ENCODE measurements at places on chromosomes 13 and 19. TPM values are rescaled to one million over a fixed set of nuclear protein-coding genes. Genes with fewer than 3 reads are reported as not detected.

DNA sequence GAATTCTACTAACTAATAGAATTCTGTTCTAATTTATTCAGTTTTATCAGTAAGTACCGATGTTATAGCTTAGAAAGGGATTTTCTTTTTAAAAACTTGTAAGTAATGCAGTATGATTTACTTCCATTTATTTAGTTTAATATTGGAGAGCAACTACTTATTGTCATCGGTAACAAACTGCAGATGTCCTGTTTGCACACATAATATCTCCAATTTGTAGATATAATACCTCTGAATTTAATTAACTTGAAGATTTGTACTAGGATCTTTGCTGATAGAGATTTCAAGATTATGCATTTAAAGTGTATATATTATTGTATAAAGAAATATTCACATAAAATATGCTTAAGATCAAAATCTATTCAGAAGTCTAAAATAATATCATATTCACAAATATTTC is 356.7 kb downstream of the PCDH17 start:
- no peak overlapping the region for H3K27ac ChIP-seq
- no peaks in the 10 kb centered on the region for H3K4me1 ChIP-seq
- no peaks in the 10 kb centered on the region for H3K36me3 ChIP-seq
- no peak overlapping the region for H3K4me3 ChIP-seq
- no peak for DNase-seq

GRCh38 chr19:7540761-7541474 is 5.4 kb downstream of the PNPLA6 start:
- peaks cover 52% of the 10 kb centered on the region for H3K36me3 ChIP-seq
- no peak for DNase-seq
- H3K4me1 ChIP-seq, result peaks cover 33% of the 10 kb centered on the region

- no peak for DNase-seq
- H3K4me1 ChIP-seq, result peaks cover 68% of the 10 kb centered on the region
- no peaks in the 10 kb centered on the region for H3K27me3 ChIP-seq
- peak overlapping the region; percentile 66 for H3K4me3 ChIP-seq
- H3K36me3 ChIP-seq, result peaks cover 36% of the 10 kb centered on the region
These were observed 21.1 kb downstream of the LSM14A start for GRCh38 chr19:34193439-34193838.

DNA sequence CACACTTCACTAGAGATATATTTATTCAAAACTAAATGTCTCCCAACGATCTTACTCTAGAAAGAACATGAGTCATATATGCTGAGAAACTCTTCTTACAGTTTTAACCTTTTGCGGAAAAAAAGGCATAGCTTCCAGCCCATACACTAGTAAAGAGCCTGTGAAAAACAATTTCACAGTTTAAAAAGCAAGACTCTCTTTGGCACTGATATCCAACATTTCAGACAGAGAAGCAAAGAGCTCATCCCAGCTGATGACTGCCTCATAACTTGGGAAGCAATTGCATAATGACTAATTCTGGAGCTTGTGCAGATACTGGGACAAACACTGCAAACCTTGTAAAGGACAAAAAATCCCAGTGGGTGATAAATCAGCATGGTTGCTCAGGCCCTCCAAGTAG is 88.0 kb downstream of the ENOX1 start:
- no peaks in the 10 kb centered on the region for H3K4me1 ChIP-seq
- H3K27ac ChIP-seq, result no peak overlapping the region
- no peak overlapping the region for H3K4me3 ChIP-seq
- H3K36me3 ChIP-seq, result no peaks in the 10 kb centered on the region
- no peak for DNase-seq

- peaks cover 56% of the 10 kb centered on the region for H3K27me3 ChIP-seq
- H3K4me1 ChIP-seq, result peaks cover 6% of the 10 kb centered on the region
- H3K36me3 ChIP-seq, result no peaks in the 10 kb centered on the region
- H3K4me3 ChIP-seq, result no peak within 1 kb of the TSS
These were observed at the start of gene TRPM4 for GRCh38 chr19:49157445-49158224. TSS of gene TRPM4 (plus strand) at chr19:49157792. CDS start at chr19:49157867, 75 bp downstream.

GRCh38 chr13:33794576-33794975 is 23.4 kb upstream of the RFC3 start:
- H3K4me1 ChIP-seq, result no peaks in the 10 kb centered on the region
- no peaks in the 10 kb centered on the region for H3K36me3 ChIP-seq
- no peak for DNase-seq
- H3K27me3 ChIP-seq, result no peaks in the 10 kb centered on the region

DNA sequence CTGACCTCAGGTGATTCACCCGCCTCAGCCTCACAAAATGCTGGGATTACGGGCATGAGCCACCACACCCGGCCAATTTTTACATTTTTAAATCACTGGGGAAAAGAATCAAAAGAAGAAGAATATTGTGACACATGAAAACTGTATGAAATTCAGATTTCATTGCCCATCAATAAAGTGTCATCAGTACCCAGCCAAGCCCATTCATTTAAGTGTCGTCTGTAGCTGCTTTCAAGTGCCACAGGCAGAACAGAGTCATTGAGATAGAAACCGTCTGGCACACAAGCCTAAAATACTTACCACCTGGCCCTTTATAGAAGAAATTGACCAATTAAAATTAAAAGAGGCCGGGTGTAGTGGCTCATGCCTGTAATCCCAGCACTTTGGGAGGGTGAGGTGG is 15.3 kb downstream of the COLGALT1 start:
- H3K27me3 ChIP-seq, result no peaks in the 10 kb centered on the region
- peaks cover 70% of the 10 kb centered on the region for H3K36me3 ChIP-seq
- H3K4me1 ChIP-seq, result peaks cover 3% of the 10 kb centered on the region

DNA sequence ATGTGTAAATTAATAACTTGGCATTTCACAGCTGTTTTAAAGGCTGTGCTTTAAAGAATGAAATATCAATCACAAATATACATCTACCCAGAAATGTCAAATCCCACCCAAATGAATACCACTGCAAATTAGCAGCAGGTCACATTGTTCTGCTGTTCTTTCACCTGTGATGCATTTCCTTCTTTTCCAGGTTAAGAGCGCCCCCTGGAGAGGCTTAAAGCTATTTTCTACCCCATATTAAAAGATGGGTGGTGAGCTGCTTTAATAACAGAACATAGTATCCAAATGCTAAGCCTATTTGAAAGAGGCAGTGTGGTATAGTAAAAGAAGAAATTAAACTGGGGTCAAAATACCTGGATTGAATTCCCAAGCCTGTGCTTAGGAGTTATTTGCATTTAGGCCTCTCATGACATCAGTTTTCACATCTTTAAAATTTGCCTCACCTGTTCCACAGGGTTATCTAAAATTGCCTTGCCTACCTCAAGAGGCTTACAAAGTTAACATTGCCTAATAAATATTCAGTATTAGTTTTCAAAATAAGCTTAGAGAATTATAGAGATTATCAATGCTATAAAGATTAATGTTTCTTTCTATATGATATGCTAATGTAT is 396.9 kb upstream of the SLITRK5 start:
- H3K4me3 ChIP-seq, result no peak overlapping the region
- DNase-seq, result no peak
- H3K27ac ChIP-seq, result no peak overlapping the region
- H3K4me1 ChIP-seq, result no peaks in the 10 kb centered on the region
- H3K36me3 ChIP-seq, result no peaks in the 10 kb centered on the region

MTUS2 gene
- not detected for total RNA-seq

LMTK3 gene
- 0.66 TPM for total RNA-seq

FFAR3 gene
- not detected for total RNA-seq

PGLYRP2 gene
- total RNA-seq, result not detected

PLK5 gene
- not detected for total RNA-seq

CD177 gene
- total RNA-seq, result not detected
